ENCODE measurements at places on chromosomes 11 and 22.

DNA sequence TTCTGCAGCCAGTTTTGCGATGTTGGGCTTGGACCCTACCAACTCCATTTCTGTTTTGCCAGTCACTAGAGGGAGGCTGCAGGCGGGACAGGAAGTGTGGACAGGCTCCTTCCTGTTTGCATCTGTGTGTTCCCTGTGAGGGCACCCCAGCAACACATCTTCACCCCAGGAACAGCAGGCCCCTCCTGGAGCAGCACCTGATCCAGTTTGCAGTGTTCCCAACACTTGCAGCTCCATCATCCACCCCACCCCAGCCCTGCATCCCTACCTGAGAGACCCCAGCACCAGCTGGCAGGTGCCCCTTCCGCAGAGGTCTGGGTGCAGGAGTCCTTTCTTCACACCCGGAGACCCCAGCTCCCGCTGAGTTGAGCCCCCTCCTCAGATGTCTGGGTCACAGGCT, 7.4 kb upstream of the VSIG10L2 start:
- no peak for DNase-seq

- peak; percentile 69 for DNase-seq
Measured at GRCh38 chr11:118924591-118925585, 838 bp downstream of the BCL9L start.

GRCh38 chr11:86952221-86952875, 2.8 kb downstream of the FZD4 start:
- DNase-seq = no peak

DNA sequence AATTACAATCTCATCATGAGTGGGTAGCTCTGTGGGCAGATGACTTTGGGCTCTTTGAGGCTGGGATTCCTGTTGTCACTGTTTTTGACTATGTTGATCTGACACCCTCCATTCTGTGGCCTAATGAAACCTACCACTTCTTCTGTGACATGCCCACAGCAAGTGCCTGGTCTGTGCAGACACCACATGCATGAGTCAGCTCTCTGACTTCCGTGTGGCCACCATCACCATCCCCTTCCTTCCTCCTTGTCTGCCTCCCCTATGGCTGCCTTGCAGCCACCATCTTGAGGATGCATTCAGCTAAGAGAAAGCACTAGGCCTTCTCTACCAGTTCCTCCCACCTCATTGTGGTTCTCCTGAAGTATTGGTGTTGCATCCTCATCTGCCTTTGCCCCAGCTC, 15.3 kb upstream of the OR10V1 start:
- no peak for DNase-seq

GRCh38 chr11:63829823-63830489, 9.0 kb upstream of the MARK2 start:
- no peak for DNase-seq

DNA sequence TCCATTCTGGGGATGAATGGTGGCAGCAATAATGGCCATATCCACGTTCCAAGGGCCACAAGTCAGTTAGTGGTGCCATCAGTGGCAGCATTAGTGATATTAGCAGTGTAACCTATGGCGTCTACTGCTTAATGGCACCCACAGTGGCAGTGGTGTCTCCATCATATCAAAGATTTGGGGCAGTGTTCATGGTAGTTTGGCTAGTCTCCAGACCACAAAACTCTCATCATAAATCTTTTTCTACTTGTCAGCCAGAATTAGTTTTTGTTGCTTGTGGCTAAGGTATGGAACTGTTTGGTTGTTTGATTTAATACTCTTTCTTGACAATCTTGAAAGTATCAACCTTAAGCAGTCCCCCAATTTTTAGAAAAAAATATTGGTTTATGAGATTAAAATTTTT, 45.1 kb upstream of the DEUP1 start:
- DNase-seq = no peak

DNA sequence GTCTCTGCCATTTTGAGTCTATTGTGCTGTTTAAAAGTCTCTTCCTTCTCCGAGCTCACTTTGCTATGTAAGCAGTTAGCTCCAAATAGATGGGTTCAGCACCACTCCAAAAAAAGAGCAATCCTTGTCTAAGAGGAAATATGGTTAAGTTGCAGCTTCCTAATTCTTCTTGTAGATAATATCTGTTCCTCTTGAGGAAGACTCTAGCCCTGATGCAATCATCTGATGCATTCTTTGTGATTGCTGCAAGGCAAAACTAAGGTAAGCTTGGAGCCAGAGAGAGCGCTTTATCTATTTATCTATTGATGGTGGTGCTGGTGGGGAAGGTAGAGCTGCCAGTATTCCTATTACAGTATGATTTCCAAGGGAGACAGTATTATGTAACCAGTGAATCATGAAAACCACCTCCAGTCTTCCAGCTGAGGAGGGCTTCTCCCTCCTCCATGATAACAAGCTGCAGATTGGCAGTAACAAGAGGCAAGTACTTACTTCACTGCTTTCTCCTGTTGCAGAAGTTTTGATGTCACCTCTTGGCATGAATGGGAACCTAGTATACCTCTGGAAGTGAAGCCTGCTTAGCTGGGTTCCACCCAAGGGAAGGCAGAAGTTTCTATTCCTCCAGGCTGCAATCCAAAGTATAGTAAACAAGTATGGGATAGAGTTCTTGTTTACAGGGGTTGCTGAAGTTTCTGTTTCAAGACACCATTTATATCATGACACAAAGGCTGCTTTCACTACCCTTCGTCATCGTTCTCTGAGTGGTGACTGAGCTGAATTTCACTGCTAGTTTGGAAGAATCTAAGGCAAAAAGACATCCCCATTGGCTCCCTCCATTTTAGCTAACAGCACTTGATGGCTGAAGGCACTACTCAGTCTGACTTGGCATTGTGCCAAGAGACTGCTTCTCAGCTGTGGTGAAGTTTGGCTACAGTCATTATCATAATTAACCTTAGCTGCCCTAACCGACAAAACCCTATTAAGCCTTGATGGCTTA, 49.7 kb downstream of the FDX1 start:
- no peak for DNase-seq

DNA sequence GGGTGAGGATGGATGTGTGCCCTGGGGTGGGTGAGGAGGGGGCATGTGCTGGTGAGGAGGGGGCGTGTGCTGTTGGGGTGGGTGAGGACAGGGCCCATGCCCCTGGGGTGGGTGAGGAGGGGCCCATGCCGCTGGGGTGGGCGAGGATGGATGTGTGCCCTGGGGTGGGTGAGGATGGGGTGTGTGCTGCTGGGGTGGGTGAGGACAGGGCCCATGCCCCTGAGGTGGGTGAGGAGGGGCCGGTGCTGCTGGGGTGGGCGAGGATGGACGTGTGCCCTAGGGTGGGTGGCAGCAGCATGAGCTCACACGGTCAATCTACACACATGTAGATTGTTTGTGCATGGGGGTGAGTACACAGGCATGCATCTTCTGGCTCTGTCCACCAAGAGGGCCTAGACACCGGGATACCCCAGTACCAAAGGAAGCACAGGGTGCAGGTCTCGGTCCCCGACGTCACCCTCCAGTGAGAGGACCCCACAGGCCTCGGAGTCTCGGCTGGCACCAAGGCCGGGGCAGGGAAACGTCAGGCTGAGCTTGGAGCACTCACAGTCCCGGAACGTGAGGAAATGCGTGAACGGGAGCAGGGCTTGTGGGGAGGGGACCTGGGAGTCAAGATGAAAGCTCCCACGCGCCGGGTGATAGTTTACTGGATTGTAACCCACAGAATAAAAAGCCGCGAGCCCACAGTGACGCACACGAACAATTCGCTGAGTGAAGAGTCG, 37.4 kb upstream of the TOLLIP start:
- no peak for DNase-seq

DNA sequence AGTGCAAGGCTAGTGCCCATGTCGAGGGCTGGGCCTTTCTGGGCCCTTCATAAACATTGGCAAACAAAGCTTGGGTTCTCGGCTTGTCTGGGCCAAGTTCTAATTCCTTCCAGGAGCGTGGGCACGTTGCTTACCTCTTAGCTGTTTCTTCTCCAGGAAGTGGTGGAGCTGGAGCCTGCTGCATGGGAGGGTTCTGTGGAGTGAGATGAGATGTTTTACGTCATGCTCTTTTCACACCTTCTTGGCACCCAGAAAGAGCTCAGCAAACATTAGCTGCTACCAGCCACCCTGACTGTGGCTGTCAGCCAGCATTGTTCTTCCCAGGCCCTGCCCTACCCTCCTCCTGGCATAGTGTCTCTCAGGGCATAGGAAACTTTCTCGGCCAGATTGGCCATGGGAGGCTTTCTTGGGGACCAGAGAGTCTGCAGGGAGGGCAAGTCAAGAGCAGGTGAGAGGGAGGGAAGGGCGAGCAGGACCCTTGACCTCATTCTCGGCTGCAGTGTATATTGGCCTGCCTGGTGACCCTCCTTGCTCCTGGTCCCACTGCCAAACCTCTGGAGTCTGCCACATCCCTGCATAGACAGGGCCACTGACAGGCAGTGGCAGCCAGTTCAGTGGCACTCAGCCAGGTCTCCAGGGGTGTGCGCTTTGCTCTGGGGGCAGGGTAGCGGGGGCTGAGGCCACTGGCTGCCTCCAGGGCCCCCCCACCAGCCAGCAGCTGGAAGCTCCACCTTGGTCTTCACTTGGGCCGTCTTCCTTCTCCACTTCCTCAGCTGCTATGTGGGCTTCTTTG, 98.8 kb downstream of the BCR start:
- DNase-seq = peak; percentile 53

DNA sequence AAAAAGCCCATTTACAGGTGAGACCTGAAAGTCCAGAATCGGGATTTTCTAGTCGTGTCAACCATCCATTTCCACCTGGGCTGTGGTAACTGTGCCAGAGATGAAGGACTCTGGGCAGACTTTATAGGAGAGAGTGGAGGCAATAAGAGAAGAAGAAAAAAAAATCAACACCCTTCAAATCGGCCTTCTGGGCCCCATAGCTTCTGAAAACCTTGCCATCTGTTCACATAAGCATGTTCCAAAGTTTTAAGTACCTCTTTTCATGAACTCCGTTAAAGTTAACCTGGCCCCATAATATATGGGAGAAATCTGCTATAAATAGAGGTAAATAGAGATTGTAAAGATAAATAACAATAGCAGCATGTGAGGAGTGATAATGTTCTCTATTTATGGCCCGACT, 470.5 kb downstream of the MIAT start:
- no peak for DNase-seq

DNA sequence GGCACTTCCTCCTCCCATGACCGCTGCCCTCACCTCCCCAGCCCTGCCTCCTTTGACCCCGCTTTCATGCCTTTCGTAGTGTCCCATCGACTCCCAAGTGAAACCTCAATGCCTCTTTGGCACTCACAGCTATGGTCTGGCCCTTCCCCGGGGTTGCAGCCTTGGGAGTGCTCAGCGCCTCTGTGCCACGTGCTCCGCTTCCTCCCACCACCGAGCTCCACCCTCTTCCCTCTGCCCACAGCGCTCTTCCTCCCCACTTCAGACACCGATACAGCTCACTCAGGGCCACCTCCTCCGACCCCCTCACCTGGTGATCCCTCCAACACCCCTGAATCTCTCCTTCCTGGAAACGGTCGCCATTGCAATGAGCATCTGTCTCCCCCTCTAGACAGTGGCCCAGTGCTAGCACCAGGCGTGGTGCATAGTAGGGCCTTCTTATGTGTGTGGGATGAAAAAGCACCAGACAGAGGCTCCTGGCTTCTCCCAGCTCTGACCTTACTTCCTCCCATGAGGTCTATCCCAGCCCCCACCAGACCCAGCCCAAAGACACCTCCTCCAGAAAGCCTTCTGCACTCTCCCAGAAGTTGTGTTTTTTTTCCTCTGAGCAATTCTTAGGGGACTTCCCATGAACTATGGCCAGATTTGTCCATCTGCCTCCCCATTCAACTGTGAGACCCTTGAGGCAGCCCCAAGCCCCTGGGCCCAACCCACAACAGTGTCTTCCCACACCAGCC, 16.4 kb upstream of the SCGB1A1 start:
- DNase-seq = peak; percentile 74

GRCh38 chr11:119991669-119992068, 146.2 kb downstream of the TRIM29 start:
- no peak for DNase-seq

GRCh38 chr11:41716862-41717261, 257.4 kb upstream of the LRRC4C start:
- DNase-seq = no peak

- no peak for DNase-seq
Measured at GRCh38 chr11:125399945-125400344, 96.1 kb downstream of the FEZ1 start.

GRCh38 chr11:122309262-122309925, 193.4 kb upstream of the BLID start:
- DNase-seq = no peak

DNA sequence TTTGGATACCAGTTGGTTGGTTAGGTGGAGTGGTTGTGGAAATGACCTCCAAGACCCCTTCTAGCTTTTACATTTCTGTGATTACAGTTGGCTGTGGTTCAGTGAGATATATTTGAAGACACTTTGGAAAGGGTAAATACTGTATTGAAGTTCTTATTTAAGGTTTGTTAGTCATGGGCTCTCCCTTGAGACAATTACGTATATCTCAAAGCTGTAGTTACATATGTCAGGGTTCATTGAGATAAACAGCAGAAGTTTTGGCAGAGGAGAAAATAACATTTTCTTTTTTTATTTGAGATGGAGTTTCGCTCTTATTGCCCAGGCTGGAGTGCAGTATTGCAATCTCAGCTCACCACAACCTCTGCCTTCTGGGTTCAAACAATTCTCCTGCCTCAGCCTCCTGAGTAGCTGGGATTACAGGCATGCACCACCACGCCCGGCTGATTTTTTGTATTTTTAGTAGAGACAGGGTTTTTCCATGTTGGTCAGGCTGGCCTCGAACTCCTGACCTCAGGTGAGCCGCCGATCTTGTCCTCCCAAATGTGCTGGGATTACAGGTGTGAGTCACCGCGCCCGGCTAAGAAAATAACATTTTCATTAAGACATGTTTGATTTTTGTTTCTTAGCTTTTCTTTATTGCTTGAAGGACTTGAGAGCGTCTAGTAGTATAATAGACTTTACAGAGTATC, 1.9 kb downstream of the RNF121 start:
- no peak for DNase-seq

DNA sequence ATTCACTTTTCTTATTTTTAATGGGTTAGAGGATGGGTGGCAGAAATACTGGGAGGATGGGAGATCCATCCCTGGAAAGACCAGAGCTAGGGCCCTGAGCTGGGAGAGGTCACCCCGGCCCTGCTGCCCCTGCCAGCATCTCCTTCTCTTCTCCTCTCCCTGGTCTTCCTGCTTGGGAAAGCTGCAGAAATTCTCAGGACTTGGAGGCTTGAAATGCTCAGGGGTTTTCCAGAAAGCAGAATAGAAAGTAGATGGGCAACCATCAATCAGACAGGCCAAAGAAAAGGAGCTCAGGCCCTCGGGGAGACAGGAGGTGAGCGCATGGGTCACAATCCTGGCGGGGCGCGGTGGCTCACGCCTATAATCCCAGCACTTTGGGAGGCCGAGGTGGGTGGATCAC, 1.5 kb downstream of the APOBEC3H start:
- no peak for DNase-seq

GRCh38 chr22:19703869-19704268, 10.4 kb upstream of the SEPTIN5 start:
- no peak for DNase-seq

GRCh38 chr22:39384750-39385480, 14.7 kb upstream of the TAB1 start:
- DNase-seq = no peak

GRCh38 chr11:111785076-111785475, 18.9 kb upstream of the PPP2R1B start:
- DNase-seq = no peak
